ENCODE measurements at places on chromosomes 3 and 15.

DNA sequence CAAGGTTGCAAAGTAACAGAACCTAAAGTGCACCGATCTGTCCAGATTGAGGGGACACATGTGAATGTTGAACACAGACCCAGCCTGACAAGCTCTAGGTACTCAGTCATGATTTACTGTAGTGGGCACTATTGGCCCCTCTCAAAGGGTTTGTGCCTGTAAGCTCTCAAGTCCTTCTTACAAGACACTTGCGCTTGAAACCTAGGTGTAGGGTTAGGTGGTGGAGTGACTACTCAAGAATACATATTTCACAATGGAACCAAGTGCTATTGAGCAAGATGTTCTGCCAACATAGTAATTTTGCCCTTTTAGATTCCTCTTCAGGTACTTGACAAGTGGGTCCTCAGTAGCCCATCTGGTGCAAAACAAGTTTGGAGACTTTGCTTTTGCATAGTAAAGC lies 169.9 kb downstream of the AKAP13 start:
- DNase-seq = no peak

- peak; percentile 97 for DNase-seq
These were observed 1.0 kb downstream of the NR1D2 start for GRCh38 chr3:23945913-23946687.

- DNase-seq = no peak
These were observed 471.4 kb upstream of the NAALADL2 start for GRCh38 chr3:174387736-174388135.

DNA sequence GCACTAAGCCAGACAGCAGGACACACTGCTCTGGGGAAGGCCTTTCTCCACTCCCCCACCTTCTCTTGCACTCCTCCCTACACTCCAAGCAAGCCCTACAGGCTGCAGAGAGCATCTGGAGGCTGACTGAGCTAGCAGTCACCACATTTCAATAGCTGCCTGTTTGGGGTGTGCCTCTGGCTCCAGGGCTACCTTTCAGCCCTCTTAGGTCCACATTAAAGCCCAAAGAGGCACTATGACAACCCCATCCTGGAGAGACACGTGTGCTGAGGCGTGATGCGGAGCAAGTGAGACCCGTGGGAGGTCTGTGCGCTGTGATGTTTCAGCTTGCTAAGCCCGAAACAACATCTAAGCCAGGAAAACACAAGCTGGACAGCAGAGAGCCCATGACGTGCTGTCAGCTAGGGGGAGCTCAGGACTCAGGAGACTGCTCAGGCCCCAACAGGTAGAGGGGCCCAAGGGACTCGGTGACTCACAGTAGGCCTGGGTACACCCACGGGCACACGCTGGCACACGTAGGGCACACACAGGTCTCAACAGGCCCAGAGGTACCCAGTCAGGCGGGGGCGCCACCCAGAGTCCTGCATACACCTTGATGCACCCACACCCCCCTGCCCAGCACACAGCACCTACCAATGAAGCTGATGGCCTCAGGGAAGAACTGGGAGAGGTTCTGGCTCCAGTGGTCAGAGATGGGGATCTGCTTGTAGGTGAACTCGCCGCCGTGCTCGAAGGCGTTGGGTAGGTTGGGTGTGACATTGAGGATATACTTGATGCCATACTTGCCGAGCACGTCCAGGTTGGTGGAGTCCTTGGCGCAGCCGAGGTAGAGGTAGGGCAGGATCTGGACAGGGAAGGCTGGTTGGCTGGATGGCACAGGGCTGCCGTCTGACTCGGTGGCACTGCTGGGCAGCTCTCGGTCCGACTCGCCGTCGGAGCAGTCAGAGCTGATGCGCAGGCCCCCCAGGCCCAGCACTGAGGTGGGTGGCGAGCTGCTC lies 2.8 kb downstream of the DUSP7 start:
- peak; percentile 64 for DNase-seq

DNA sequence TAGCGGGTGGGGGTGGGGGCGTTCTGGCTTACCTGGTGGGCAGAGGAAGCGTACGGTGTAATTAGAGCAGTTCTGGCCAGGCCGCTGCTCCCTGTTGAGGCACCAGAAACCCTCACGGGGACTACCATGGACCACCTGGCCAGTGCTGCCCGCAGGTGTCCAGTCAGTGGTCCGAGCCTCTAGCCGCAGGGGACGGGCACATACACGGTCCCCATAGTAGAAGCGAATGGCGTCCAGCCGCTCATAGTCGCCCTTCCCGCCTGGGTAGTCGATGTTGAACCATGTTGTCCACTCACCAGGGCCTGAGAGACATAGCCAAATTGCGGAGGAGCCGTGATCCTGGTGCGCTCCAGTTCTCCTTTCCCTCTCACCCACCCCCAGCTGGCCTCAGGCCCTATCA lies 4.5 kb downstream of the CILP start:
- DNase-seq = no peak

DNA sequence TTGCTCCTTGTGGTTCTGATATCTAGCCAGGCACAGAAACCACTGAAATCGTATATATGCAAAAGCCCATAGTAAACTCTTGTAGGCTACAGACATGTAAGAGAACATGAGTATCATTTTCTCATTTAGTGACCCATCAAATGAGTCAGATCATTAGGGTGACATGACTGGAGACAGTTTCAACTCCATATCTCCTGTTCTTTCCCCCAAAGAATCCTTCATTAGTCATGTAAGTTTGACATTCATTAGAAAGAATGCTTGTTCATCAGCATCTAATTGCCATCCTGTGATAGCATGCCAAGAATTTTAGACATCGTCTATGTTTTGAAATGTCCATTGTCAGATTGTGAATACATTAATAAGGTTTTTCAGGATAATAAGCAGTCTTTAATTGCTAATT lies 264.9 kb upstream of the TPM1 start:
- DNase-seq = no peak

DNA sequence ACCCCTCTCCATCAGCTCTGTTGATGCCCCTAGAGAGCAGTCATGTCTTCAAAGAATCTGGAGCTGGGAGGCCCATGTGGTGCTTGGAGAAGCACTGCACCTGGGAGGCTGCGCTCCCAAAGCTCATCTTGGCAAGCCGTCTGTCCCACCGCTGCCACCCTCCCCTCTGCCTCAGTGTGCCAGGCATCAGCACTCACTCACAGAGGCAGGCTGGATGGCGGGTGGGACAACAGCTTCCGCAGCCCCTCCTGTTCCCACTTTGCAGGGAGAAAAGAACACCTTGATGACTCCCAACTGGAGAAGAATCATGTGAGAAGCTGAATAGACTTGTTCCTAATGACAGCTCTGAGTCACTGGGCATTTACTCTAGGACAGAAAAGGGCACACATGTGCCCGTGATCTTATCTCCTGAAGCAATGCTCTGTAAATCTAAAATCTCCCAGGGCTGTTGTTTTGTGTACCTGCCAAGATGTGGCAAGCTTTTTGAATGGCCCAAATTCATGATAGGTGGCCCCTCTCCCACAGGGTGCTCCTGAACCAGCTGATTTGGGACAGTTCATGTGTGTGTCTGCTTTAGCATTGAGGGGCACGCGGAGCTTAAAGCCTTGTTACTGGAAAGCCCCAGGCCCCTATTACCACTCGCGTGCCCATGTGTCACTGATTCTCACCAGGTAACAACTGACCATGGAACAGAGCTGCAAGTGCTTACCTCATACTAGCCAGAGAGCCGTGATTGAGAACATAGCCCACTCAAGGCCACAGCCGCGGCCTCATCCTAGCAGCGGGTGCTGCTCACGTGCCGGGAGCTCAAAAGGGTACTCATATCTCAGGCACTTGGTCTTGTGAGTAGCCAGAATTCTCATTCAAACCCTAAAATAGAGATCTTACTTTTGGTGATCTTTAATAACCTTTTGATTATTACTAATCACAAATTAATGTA lies 104.4 kb downstream of the DNAJB8 start:
- no peak for DNase-seq

Data from choroid plexus epithelial cell (primary cell).